Naive thymus-derived CD8-positive, alpha-beta T cell (primary cell): ENCODE measurements at places on chromosomes 1 and 21. TPM values are rescaled to one million over a fixed set of nuclear protein-coding genes. Genes with fewer than 3 reads are reported as not detected.

EXTL1 gene
- polyA plus RNA-seq: not detected

IVL gene
- polyA plus RNA-seq: not detected

ANXA9 gene
- polyA plus RNA-seq: not detected

FGR gene
- polyA plus RNA-seq: 69.5 TPM

RGS4 gene
- polyA plus RNA-seq: not detected
